Central memory CD8-positive, alpha-beta T cell (primary cell): ENCODE measurements at places on chromosomes 1 and 21.
A peak's percentile ranks its signal among the peaks of the same experiment; 100 is the strongest.

GRCh38 chr1:92030656-92031107 lies 897 bp downstream of the EPHX4 start:
- H3K27me3 ChIP-seq, result peaks cover 10% of the 10 kb centered on the region
- peaks cover 22% of the 10 kb centered on the region for H3K4me1 ChIP-seq
- peak overlapping the region; percentile 52 for H3K27ac ChIP-seq
- peak overlapping the region; percentile 78 for H3K4me3 ChIP-seq
- DNase-seq, result no peak

DNA sequence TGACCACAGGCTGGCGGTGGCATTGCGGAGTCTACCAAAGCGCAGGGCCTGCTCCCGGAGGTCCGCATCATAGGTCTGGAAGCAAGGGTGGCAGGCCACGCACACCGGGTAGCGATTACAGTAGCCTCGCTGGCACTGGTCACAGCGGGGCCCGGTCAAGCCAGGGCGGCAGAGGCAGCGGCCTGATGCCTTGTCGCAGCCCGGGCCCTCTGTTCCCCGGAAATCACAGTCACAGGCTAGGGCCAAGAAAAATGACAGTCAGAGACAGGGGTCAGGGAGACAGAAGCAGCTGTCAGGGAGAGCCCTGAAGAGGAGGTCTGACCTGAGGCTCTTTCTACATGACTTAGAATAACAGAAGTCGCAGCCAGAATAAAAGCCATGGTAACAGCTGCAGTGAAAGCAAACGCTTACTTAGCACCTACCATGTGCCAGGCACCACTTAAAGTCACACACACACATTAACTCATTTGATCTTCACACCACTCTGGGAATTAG lies 26.4 kb downstream of the LAMB3 start:
- DNase-seq, result no peak
- H3K4me3 ChIP-seq, result no peak overlapping the region
- H3K27ac ChIP-seq, result no peak overlapping the region
- no peaks in the 10 kb centered on the region for H3K27me3 ChIP-seq

DNA sequence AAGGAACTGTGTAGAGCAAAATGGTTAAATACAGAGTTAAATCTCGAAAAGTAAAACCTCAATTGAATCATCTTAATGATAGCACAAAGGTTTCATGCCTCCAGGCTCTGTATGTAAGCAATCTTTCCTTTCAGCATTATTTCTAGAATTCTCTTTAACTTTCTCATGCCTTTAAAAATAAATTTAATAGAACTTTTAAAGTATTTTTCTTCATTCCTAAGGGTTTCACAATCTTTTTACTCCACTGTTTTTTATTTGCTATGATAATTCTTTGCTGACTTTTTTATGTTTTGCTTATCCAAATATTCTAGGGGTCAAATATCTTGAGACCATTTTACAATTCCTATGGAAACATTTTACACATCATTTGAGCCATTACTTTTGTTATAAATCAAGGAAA lies 288.0 kb downstream of the BACH1 start:
- H3K4me1 ChIP-seq, result no peaks in the 10 kb centered on the region
- H3K27me3 ChIP-seq, result peaks cover 12% of the 10 kb centered on the region
- H3K36me3 ChIP-seq, result no peaks in the 10 kb centered on the region
- DNase-seq, result no peak
- no peak overlapping the region for H3K27ac ChIP-seq

DNA sequence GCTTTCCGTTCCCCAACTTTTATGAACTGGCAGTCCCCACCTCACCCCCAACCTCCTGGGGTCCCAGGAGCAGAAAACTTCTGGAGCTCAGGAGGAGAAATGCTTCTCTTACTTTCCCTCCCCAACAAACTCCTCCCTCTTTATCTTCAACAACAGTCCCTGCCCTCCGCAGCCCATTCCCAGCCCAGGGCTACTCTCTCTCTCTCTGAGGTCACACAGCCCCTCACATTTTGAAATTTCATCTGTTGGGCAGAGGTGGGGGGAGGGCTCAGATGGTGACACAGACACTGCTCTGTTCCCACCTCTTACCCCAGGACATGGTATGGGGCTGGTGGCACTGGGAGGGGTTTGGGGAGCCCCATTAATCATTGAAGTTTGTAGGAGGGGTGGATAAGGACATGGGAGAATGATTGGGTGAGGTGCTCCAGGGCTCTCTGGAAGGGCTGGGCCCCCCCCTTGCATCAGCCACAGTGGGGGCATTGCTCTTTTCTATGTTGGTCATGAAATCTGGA lies 6.0 kb downstream of the PIK3CD start:
- peaks cover 77% of the 10 kb centered on the region for H3K4me1 ChIP-seq
- peak overlapping the region; percentile 47 for H3K4me3 ChIP-seq
- H3K36me3 ChIP-seq, result peaks cover 54% of the 10 kb centered on the region
- no peak for DNase-seq

- H3K27me3 ChIP-seq, result no peaks in the 10 kb centered on the region
- no peaks in the 10 kb centered on the region for H3K36me3 ChIP-seq
- H3K4me3 ChIP-seq, result no peak overlapping the region
- no peak overlapping the region for H3K27ac ChIP-seq
- H3K4me1 ChIP-seq, result no peaks in the 10 kb centered on the region
Observed at GRCh38 chr1:56409112-56409691, 170.2 kb downstream of the PLPP3 start.

- H3K4me1 ChIP-seq, result no peaks in the 10 kb centered on the region
- H3K4me3 ChIP-seq, result no peak overlapping the region
- H3K27me3 ChIP-seq, result no peaks in the 10 kb centered on the region
- peaks cover 5% of the 10 kb centered on the region for H3K36me3 ChIP-seq
- peak overlapping the region; percentile 25 for H3K27ac ChIP-seq
Observed at GRCh38 chr1:109263597-109264378, 14.4 kb downstream of the CELSR2 start.

DNA sequence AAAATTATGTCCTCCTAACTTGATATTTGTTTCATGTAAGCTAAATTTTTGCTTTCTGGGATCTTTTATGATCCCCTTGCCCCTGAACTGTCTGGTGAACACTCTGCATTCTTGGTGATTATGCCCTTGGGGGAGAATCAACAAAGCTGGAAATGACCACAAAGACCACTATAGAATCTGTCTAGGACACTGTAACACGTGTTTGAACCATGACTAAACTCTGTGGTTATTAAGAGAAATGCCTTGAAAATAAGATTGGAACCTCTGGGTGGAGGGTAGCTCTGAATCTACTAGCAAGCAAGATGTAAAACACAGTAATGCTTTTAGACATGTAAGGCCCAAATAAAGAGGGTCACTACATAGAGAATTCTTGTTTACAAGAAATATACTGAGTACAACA lies 237.5 kb downstream of the HMCN1 start:
- no peak for DNase-seq
- H3K4me3 ChIP-seq, result no peak overlapping the region
- no peaks in the 10 kb centered on the region for H3K27me3 ChIP-seq
- no peak overlapping the region for H3K27ac ChIP-seq

- no peak overlapping the region for H3K27ac ChIP-seq
- no peaks in the 10 kb centered on the region for H3K36me3 ChIP-seq
- H3K4me3 ChIP-seq, result no peak overlapping the region
- H3K4me1 ChIP-seq, result peaks cover 12% of the 10 kb centered on the region
- DNase-seq, result no peak
Observed at GRCh38 chr1:205262731-205263171, 35.0 kb downstream of the TMCC2 start.

DNA sequence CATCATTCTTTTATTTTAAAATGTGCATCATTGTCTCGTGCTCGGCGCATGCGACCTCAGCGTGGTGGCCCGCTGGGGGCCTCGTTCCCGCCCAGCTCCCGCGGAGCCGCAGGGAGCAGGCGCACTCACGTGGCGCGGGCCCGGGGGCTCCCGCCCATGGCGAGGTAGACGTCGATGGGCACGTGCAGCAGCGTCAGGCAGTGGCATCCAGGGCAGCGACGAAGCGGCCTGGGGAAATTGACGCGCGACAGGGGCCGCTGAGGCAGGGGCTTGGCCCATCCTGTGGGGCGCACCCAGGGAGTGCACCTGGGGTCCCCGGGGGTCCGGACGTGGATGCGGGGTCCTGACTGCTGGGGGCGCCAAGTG lies 994 bp downstream of the FAM229A start:
- H3K27me3 ChIP-seq, result peaks cover 10% of the 10 kb centered on the region
- peaks cover 22% of the 10 kb centered on the region for H3K4me1 ChIP-seq
- no peak for DNase-seq
- peak overlapping the region; percentile 73 for H3K27ac ChIP-seq
- peak overlapping the region; percentile 78 for H3K4me3 ChIP-seq

- DNase-seq, result no peak
- peaks cover 11% of the 10 kb centered on the region for H3K4me1 ChIP-seq
- no peaks in the 10 kb centered on the region for H3K27me3 ChIP-seq
- no peak overlapping the region for H3K4me3 ChIP-seq
Observed at GRCh38 chr21:45293726-45294401, 6.2 kb upstream of the POFUT2 start.

DNA sequence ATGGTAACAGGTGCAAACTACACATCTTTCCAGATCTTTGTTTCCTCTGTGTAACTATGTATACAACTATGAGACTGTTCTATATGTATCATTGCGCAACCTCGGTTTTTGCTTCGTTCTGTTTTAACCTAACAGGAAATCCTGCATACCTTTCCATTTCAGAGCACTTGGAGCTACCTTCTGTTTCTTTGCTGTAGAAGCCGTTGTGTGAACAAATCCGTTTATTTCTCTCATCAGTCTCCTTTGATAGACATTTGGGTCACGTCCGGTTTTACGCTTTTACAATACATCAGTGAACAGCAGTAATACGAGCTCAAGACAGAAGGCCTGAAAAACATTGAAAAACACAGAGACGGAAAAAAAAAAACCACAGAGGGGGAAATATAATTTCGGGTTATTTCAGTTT lies 10.5 kb downstream of the ATP5IF1 start:
- no peaks in the 10 kb centered on the region for H3K27me3 ChIP-seq
- peaks cover 6% of the 10 kb centered on the region for H3K36me3 ChIP-seq
- H3K27ac ChIP-seq, result peak overlapping the region; percentile 99

DNA sequence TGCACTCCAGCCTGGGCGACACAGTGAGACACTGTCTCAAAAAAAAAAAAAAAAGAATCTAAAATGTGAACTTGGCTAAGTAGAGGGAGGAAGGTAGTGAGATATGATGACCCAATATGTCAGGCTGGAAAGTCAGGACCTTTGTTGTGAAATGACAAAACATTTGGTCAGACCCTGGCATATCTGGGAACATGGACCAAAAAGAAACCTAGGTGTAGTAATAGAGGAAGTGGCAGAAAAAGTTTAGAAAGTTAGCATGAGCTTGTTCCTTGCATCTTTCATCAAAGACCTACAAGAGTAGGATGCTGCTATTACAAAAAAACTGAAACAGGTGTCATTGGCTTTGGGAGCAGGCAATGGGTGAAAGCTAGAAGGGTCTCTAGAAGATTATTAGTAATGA lies 7.3 kb upstream of the S100A3 start:
- no peaks in the 10 kb centered on the region for H3K4me1 ChIP-seq
- no peak overlapping the region for H3K4me3 ChIP-seq
- DNase-seq, result no peak
- H3K27me3 ChIP-seq, result no peaks in the 10 kb centered on the region
